ENCODE measurements at places on chromosomes 12 and 14.

DNA sequence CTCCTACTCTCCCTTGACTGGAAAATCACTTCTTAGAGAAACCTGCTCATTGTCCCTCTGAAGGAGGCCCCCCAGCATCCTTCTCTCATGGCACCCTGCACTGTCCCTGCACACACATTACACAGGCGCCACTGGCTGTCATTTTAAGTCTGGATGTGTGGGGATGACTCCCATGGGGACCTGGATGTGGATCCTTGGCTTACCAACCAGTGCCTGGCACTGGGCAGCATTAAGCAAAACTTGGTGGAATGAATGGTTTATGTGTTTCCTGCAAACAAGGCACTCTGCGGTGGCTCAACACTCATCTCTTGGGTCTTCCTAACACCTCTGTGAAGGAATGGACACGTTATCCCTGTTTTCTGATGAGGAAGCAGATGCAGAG is 162.4 kb downstream of the RBM19 start:
- no peak for DNase-seq

DNA sequence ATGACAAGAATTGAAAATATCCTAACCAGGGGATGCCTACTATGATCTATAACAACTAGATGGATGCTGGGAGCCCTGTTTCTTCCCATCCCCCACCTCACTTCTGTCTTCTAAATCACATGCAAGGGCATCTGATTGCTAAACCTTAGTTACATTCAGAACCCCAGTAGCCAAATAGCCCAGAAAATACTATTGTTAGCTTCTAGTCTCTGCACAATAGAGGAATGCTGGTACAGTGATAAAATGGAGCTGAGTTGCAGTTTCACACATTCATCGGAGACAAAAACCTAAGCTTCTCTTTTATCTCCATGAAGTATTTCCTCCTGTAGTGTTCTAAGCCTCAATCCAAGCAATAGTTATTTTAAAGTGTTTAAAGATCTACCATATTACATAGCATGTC is 942.9 kb downstream of the RPS29 start:
- no peak for DNase-seq

- DNase-seq = no peak
Observed at GRCh38 chr14:35333264-35333730, 41.1 kb downstream of the PSMA6 start.

GRCh38 chr12:119486599-119487154 is 106.9 kb upstream of the TMEM233 start:
- no peak for DNase-seq

GRCh38 chr14:58133739-58134138 is 18.3 kb downstream of the ARMH4 start:
- no peak for DNase-seq

DNA sequence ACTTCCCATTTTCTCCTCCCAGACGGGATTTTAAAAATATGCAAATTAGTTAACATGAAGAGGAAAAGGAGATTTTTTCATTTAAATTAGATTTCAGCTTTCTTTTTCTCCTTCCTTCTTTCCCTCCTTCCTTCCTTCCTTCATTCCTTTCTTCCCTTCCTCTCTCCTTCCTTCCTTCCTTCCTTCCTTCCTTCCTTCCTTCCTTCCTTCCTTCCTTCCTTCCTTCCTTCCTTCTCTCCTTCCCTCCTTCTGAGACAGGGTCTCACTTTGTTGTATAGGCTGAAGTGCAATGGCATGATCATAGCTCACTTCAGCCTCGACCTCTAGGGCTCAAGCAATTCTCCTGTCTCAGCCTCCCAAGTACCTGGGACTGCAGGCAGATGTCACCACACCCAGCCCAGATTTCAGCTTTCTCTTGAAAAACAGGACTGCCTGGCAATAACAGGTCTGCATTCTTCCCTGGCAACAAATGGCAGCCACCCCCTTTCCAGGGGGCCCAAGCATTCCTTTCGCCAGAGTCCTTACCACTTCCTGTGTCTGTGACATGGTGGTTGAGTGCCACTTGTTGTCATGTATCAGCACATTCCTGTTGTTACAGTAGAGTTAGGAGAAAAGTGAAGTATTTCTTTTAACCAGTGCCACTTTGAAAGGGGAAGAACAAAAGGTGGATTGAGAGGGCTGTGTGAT is 119.1 kb downstream of the PTPN11 start:
- DNase-seq = no peak

GRCh38 chr12:118347916-118348315 is 24.8 kb downstream of the TAOK3 start:
- no peak for DNase-seq

GRCh38 chr14:85461432-85462133 is 68.4 kb upstream of the FLRT2 start:
- DNase-seq = no peak

DNA sequence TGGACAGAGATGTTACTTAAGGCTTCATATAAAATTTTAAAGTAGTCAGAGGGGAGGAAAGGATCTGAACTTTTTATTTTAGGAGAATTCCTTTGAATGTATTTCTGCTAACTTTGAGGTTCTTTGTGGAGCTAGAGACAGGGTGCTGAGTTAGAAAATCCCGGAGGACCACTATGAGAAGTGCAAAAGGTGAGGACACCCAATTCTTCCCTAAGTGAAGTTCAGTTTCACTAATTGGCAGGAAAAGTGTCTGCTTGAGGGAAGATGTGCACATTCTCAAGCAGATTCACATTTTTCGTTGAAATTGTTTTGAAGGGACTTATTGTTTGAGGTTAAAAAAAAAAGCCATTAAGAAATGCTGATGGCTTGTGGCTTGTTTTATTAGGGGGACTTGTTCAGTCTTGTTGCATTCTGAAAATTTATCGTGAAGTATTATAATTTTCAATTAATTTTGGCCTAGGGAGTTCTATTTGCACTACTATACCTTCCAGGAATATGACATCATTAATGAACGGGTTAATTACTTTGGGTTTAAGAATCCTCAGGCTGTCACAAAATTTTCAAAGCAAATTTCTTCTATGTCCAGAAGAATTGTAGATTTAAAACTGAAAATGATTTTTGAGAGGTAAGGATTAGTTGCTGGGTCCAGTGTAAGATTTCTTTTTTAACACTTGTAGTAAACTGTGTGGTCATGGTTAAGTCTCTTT is 1.8 kb downstream of the PCNX1 start:
- DNase-seq = no peak

GRCh38 chr12:3989218-3989550 is 116.0 kb upstream of the PARP11 start:
- DNase-seq = no peak

DNA sequence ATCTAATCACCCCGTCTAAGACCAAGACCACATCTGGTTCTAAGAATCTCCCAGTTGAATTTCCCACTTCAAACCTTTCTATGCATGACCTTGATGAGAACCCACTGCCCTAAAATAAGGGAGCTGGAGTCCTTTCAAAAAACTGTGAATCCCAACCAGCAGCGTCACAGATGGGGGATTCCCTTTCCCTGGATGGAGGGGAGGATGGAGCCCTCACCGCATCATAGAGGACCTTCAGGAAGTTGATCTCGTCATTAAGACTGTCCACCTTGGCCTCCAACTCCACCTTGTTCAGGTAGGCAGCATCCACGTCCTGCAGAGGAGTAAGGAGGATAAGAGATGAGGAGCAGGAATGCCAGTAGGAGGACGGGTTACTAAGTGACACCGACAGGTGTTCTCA is 4.8 kb downstream of the KRT4 start:
- DNase-seq = no peak

GRCh38 chr14:91405241-91405721 is 12.3 kb downstream of the CCDC88C start:
- no peak for DNase-seq

DNA sequence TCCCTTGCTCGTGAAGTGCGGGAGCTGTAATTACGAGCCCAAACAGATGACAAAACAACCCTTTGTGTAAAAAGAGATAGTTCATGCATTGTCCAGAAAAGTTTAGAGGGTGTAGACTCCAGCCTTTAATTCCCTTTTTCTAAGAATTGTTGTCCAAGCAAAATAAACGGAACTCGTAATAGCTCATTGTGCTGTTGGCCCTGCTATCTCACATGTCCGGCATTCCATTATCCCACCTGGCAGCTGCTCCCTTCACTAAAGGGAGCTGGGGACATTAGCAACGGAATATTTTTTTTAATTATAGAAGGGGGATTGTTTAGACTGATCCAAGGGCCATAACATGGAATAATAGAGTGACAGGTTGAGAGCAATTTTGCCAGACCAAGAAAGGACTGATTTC is 277.5 kb upstream of the TBX3 start:
- DNase-seq = no peak

- peak; percentile 49 for DNase-seq
Observed at GRCh38 chr14:77139540-77140358, 1.8 kb downstream of the ZDHHC22 start.

DNA sequence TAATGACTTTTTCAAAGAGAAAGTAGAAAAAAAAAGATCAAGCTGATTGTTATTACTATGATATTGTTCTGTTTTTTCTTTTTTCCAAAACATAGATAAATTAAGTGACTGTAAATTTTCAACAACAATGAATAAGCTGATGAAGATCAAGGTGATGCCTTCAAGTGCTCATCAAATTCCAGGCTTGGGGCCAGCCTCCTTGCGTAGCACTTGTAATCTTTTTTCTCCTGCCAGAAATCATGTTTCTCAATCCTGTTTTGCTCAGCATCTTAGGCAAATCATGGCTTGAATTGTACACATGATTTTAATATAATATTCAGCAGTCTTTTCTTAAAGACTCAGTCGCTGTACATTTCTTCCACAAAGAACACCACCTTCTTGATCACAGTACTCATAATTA is 333.2 kb downstream of the NPAS3 start:
- no peak for DNase-seq

GRCh38 chr14:58740379-58740935 is 102.7 kb downstream of the DACT1 start:
- no peak for DNase-seq

GRCh38 chr14:56886471-56887062 is 76.3 kb upstream of the OTX2 start:
- DNase-seq = no peak

DNA sequence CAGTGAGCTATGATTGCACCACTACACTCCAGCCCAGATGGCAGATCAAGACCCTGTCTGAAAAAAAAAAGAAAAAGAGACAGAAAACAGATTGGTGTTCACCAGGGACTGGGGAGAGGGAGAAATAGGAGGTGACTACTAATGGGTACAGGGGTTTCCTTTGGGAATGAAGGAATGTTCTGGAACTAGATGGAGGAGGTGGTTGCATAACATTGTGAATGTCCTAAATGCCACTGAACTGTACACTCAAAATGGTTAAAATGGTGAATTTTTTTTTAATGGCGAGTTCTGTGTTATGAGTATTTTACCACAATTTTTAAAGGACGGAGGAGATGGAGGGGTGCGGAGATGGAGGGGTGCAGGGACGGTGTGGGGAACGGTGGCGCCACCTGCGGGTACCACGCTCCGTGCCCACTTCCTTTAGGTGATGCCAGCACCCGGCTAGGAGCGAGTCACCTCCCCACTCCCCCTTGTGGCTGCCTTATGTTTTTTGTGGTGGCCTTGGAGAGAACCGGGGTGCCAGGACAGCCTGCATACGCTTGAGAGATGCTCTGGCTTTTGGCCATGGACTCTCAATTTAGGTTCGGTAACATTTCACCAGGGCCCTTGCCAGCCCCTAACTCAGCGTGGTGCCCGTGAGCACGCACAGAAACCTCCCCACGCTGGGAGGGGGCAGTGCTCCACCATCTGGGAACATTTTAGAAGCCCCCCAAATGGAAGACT is 16.1 kb downstream of the UBC start:
- DNase-seq = no peak

DNA sequence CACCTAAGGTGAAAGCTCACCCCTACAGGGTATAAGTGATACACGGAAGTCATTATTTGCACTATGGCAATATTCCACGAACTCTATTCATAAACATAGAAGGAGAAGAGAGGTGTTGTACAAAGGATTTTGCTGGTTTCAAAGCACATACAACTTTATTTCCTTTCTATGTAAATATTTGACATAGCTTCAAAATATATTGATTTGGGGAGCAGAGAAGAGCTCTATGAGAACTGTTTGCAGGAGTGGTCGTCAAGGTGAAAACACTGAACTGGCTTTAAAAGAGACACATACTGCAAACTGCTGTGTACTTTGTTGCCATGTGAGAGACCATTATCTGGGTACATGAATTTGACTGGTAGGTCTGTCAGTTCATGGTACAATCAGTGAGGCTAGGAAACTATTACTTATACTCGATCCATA is 16.7 kb downstream of the CNIH1 start:
- no peak for DNase-seq

GRCh38 chr14:34300882-34301734 is 160.9 kb downstream of the SPTSSA start:
- DNase-seq = peak; percentile 82

GRCh38 chr12:52900166-52900895 is 4.5 kb downstream of the KRT8 start:
- no peak for DNase-seq

DNA sequence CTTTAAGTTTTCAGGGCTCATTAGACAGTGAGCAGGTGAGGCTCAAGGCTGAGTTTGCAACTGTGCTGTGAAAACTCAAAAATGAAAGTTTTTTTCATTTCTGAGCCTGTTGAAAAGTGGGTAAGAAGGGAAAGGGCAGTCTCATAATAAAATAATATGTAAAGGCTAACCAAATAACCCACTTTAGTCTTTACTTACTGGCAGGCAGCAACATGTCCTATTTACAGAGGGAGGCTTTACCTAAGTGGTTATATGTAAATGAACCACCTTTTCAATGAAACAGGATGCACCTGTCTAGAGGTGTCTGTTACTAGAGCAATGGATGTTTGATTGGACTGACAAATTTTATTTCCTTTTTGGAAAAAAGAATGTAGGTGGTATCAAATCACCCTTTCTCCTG is 158.0 kb downstream of the ETV6 start:
- no peak for DNase-seq

Measured in brain (organoid and tissue), 16 donors.